ENCODE measurements at places on chromosomes 1 and 21.

DNA sequence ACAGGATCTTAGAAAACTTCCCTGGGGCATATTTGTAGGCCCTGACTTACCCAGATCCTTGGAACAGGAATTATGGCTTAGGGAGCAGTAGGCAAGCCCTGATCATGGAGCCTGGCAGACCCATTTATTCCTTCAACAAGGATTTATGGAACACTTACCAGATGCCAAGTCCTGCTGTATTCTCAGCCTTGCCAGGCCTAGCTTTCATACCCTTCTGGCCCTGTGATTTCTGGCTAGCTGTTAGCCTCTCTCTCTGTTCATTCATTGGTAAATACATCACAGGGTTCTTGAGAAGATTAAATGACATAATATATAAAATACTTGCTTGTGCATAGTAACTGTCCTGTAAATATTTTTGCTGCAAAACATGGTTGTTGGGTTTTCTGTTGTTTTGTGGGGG, 32.4 kb upstream of the SRP9 start:
- no peak for DNase-seq

- DNase-seq = no peak
Observed at GRCh38 chr1:177209357-177209756, 38.6 kb downstream of the BRINP2 start.

- DNase-seq = no peak
Observed at GRCh38 chr21:46347791-46348381, 23.9 kb downstream of the PCNT start.

GRCh38 chr1:27884006-27884954, 11.9 kb downstream of the THEMIS2 start:
- DNase-seq = no peak

DNA sequence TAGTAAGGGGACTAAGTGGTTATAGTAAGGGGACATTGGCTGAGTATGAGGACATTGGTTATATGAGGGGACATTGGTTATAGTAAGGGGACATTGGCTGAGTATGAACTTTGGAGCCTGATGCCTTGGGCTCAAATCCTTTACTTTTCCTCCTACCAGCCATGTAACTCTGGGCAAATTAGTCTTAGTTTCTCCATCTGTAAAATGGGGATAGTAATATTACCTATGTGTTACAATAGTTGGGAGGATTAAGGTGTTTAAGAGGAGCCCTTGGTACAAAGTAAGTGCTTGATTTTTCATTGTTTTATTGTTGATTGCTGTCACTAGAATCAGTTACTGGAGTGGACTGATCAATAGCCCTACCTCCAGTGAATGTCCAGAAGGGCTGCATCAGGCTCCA, 2.8 kb downstream of the OSCP1 start:
- DNase-seq = no peak

DNA sequence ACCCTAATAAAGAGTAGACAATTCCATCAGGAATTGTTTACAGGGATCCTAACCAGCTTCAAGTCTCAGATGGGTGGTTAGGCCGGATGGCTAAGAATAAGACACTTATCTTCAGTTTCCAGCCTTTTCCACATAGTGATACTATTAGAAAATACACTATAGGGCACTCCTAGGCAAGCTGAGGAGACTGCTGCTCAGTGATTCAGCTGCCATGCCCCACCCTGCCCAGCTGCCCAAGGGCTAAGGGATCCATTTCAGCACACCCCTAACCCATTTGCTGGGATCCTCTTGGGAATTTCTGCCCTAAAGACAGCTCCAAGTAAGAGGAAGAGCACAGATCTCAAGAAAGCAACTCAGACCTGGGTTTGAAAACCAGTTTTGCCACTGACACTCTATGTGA, 31.9 kb downstream of the PLPP3 start:
- DNase-seq = no peak

DNA sequence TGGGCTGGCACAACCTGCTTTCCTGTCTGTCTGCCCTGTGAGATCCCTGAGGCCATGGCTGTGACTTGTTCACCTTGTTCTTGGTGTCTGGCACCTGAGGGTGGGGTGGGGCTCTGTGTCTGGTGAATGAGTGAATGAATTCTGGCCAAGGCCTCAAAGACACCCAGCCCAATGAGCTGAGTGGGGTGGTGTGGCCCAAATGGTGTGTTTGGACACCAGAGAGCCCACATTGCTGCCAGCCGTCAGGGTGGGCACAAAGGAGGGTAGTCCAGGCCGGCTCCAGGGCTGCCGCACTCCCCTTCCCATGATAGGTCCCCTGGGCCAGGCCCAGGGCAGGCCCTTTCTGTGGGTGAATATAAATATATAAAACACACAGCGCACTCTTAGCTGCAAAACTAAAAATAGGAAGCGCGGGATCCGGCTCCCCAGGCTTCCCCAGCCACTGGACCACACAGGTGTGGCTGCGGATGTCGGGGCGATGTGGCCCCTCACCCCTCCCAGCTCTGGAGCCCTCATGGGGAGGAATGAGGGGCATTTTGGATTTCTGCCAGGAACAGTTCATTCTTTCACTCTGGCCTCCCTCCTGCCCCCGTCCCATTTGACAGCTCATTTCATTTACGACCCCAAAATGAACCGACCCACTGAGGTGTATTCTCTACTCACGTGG, 33.3 kb downstream of the RUNX3 start:
- DNase-seq = no peak
